ENCODE measurements at places on chromosomes 11 and 22.

- DNase-seq, result no peak
These were observed 5.1 kb downstream of the FAM118B start for GRCh38 chr11:126216526-126217305.

GRCh38 chr22:37752189-37753087 is 55.3 kb upstream of the GCAT start:
- DNase-seq, result no peak

DNA sequence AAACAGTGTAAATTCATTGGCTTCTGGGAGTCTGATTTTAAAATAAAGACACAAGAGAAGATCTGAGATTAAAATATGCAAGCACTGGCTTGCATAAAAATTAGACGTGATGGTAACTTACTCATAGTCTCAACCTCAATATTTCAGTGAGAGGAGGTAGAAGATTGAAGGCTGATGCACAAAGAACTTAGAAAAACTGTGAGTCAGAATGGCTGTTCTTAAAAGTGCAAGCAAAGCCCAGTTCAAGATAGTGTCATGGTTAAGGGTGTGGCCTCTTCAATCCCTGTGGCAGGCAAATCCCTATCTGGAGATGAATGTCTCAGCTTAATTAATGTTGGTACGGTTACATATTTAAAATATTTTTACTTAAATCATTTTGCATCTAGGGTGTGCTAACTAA is 33.6 kb upstream of the FIBIN start:
- no peak for DNase-seq

DNA sequence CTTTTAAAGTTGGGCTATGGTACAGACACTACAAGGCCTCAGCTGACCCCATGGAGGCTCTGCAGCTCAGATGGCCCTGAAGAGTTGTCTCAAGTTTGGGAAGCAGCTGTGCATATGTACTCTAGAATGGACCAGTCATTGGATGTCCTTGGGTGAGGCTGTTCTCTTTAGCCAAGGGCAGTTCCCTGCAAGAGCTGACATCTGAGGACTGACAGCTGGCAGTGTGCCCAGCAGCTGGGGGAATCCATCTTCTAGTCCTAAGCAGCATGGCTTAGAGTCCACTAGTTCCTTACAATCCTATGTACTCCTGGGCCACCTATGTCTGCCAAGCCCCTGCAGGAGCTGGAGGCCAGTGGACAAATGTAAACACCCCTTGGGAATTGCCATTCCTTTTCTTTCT is 76.5 kb downstream of the C11orf91 start:
- peak; percentile 69 for DNase-seq

DNA sequence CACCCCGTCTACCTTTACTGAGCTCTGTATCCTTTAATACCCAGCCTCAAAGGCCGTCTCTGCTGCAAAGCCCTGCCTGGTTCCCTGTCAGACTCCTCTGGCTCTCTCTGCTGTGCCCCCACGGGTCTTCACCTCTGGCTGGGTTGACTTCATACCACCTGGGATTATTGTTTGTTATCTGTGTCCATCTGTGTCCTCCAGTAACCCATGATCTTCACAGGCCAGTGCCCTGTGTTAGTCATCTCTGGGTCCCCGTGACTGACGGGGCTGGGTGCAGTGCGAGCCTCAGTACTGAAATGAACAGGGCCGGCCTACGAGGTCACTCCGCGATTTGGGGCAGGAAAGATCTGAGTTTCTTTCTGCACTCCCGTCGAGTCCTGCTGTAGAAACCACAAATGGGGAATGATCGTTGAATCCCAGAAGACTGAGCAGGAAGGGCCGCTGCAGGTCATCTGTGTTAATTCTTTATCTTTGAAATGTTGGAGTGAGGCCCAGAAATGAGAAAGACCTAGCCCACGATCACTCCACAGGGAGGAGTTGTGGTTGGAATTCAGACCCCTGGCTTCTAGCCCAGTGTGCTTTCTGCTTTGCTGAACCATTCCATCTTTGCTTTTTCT is 12.3 kb upstream of the TUB start:
- DNase-seq, result no peak

DNA sequence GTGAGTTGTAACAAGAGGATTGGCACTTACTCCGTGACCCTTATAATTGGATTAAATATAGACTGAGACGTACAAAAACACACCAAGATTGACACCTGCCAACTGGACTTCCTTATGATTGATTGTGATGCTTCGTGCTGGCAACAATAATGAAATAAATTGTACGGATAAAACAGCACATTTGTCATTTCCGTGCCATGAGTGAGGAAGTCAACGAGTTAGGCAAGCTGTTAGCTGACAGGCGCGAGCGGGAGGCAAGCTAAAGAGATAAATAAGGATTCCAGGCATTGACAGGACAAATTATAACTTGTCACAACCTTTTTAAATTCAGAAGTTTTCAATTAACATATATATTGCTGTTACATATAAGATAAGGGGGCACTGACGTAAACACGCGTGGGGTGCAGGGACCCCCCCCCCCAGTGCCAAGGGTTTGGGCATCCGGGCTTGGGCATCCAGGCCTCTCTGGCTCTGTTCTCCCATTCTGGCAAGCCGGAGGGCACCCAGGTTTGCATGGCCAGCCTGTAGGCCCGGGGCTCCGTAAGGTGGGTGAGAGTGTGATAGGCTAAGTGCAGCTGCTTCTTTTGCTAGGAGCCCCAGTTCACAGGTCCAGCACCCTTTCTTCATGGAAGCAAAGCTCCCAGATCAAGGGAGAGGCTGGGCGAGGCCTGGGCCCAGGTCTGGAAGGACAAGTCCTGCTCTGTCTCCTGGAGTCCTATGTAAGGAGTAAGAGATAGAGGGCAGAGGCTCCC is 11.2 kb upstream of the PAX6 start:
- DNase-seq, result peak; percentile 9

DNA sequence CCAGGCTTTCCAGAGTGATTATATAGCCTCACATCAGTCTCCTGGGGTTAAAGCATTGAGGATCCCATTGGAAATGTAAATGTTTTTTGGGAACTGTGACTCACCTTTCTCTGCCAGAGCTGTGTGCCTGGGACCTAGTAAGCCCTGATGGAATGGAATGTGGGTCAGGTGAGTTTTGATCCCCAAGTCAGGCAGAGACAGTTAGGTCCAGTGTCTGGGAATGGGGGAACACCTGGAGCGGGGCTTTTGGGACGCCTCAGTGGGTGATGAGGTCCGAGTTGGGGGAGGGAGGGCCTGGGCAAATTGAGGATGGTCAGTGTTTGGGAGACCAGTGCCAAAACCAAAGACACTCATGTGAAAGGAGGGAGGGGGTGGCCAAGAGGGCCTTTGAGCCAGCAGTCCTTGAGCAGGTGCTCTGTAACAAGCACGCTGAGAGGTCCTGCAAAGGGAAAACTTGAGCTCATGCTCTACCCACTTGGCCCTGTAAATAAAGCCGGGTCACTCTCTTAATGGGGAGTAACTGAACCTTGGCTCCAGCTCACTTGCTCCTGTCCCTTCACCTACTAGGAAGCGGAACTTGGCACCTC is 104.7 kb downstream of the NAV2 start:
- no peak for DNase-seq

GRCh38 chr11:28963187-28963586 is 855.0 kb downstream of the METTL15 start:
- no peak for DNase-seq

GRCh38 chr11:110428956-110429730 is 605 bp upstream of the FDX1 start:
- no peak for DNase-seq

DNA sequence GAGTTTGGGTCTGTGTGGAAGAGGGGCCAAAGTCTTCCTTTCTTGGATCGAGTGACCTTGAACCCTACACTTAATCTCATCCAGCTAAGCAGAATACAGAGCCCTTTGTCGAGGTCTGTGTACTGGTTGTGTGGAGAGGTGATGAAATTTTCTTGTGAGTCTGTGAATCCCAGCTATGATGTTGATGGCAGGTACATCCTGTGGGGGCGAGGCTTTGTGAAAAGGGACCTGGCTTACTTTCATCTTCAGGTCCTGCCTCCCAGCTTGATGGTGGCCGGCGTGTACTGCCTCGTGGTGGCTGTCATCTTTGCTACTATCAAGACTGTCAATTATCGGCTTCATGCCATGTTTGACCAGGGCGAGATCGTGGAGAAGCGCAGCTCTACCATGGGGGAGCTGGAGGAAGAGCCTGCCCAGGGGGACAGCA is 1.0 kb downstream of the PCNX3 start:
- DNase-seq, result no peak
